ENCODE measurements at places on chromosomes 2 and 18. TPM values are rescaled to one million over a fixed set of nuclear protein-coding genes. Genes with fewer than 3 reads are reported as not detected.
A peak's percentile ranks its signal among the peaks of the same experiment; 100 is the strongest.

GRCh38 chr2:72003796-72004195 lies 143.9 kb downstream of the CYP26B1 start:
- no peak overlapping the region for H3K4me3 ChIP-seq
- DNase-seq, result no peak
- peaks cover 15% of the 10 kb centered on the region for H3K4me1 ChIP-seq
- no peaks in the 10 kb centered on the region for H3K36me3 ChIP-seq

DNA sequence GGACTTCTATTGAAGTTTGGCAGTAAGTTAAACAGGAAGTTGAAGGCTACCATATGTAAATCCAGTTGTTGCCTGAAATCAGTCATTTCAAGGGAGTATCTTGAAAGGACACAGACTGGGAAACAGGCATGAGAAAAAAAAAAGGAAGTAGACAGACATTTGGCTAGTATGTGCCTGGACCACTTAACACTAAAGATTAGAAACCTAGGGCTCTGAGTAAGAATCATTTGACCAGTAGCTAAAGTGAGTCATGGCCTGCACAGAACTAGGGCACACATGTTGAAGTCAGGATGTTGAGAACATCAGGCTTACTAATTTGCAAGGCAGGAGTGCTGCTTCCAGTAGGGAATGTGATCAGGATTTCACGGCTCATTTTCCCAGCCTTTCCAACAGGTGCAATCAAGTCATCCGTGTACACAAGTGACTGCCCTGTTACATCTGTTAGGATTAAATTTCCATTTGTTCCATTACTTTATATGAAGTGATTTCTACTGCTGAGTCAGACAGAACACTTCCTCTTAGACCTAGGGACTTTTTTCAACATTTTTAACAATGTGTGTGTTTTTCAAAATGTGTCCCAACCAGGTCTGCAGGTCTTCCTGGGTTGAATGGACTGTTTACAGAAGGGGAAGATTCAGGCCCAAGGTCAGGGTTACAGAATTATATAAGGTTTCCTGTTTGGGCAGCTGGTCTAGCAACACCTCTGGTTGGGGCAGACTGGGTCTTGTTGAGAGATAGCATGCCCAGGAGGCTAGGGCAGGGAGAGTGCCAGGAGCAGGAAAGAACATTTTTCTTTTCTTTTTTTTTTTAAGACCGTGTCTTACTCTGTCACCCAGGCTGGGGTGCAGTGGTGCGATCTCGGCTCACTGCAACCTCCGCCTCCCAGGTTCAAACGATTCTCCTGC lies 145.6 kb downstream of the TGIF1 start:
- no peaks in the 10 kb centered on the region for H3K36me3 ChIP-seq
- H3K4me1 ChIP-seq, result peaks cover 62% of the 10 kb centered on the region
- H3K4me3 ChIP-seq, result peak overlapping the region; percentile 91
- H3K27me3 ChIP-seq, result no peaks in the 10 kb centered on the region
- H3K27ac ChIP-seq, result peak overlapping the region; percentile 99
- no peak for DNase-seq

DNA sequence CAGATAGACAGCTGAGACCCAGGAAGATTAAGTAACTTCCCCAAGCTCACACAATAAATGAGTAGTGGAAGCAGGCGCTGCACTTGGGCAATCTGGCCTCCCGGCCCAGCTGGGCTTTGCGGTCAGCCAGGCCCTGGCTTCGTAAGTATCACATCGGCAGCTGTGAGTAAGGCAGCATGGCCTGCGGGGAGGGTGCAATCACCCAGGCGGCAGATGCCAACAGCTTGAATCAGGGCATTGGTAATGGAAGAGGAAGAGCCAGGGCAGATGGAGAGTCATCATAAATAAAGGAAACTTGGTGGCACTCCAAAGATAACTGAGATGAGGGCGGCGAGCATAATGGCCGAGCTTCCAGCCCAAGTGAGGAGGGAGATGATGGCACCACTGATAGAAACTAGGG lies 217.9 kb upstream of the PID1 start:
- DNase-seq, result no peak
- peaks cover 12% of the 10 kb centered on the region for H3K27me3 ChIP-seq
- no peak overlapping the region for H3K4me3 ChIP-seq
- H3K4me1 ChIP-seq, result no peaks in the 10 kb centered on the region
- no peaks in the 10 kb centered on the region for H3K36me3 ChIP-seq

DNA sequence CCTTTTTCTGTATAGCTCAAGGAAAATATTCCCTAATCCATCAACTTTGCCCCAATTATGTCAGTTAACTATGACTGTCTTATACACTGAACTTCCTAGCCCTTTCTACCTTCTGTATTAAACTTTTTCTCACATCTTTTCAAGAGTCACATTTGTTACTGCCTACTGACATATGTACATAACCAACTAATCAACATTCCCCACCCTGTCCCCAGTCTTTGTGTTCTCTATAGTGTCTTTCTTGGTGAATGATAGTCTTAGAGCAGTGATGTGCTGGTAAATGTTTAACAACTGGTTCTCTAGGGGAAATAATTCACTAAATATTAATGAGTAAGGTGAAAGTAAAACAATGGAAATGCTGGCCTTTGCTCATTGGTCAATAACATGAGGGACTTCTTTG lies 61.6 kb upstream of the PIK3C3 start:
- no peak for DNase-seq
- no peaks in the 10 kb centered on the region for H3K27me3 ChIP-seq
- no peak overlapping the region for H3K27ac ChIP-seq
- no peaks in the 10 kb centered on the region for H3K4me1 ChIP-seq
- H3K36me3 ChIP-seq, result no peaks in the 10 kb centered on the region

- H3K27me3 ChIP-seq, result peaks cover 6% of the 10 kb centered on the region
- H3K4me3 ChIP-seq, result no peak overlapping the region
These were observed 5.1 kb downstream of the ACTG2 start for GRCh38 chr2:73897934-73898333.

- no peaks in the 10 kb centered on the region for H3K27me3 ChIP-seq
- peak overlapping the region; percentile 46 for H3K27ac ChIP-seq
- peaks cover 12% of the 10 kb centered on the region for H3K4me1 ChIP-seq
- no peak for DNase-seq
- no peaks in the 10 kb centered on the region for H3K36me3 ChIP-seq
These were observed 63.7 kb downstream of the MARCHF4 start for GRCh38 chr2:216308576-216308975.

LYPD6B gene
- not detected for total RNA-seq

SP140 gene
- not detected for total RNA-seq
